GM03348 (cell line): ENCODE measurements at places on chromosomes 7 and 10.

DNA sequence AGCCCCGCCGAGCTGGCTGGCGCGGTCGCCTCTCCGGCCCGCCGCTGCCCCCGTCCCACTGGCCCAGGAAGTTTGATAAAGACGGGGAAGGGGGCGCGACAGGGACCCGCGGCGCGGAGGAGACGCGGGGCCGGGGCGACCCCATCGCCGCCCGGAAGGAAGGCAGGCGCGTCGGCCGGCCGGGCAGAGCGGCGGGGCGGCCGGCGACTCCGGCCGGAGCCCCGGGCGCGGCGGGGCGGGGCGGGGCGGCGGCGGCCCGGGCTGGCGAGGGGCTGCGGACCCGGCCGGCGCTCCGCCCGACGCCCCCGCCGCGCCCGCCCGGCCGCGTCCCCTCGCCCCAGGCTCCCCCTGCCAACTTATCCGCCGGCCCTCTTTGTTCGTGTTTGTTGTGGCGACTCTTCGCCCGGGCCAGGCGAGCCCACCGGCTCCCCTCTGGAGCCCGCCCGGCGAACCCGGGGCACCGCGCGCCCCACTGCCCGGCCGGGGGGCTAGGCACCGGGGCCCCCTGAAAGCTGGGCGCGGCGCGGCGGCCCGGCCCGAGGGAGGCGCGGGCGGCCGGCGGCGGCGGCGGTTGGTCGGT lies 571 bp downstream of the KDM7A start:
- peak; percentile 41 for DNase-seq

DNA sequence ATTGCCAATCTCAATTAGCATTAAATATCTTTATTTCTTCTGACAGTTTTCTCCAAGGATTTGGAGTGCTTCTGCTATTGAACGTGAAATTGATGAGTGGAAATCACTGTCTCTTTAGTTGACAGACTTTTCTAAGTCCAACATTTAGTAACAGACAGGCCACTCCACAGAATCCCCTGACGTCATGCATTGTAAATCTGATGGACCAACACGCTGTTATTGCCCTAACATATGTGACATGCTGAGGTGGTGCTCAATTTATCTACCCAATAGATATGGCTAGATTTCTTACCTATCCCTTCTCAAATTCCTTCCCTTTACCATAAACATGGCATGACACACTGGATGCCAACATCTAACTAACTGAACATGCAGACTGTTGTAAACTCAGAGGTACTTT lies 240.6 kb upstream of the DGKB start:
- no peak for DNase-seq

DNA sequence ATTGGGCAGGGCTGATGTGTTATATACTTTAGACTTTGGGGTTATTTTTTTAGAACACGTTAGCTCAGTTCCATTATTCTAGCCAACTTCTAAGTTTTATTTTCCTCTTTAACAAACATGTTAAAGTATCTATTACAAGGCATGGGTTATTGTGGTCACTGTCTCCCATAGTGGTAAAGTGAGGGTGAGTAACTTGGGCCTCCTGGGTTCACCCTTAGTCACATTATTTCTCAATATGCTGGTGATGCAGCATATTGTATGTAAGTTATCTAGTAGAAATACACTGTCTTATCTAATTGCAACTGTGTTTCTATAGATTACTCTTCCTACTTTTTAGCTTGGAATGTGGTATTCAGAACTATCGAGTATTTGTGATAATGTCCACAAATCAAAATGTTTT lies 65.9 kb downstream of the BBS9 start:
- DNase-seq: peak; percentile 70

- no peak for DNase-seq
Observed at GRCh38 chr10:91589658-91590035, 43.2 kb downstream of the PPP1R3C start.

DNA sequence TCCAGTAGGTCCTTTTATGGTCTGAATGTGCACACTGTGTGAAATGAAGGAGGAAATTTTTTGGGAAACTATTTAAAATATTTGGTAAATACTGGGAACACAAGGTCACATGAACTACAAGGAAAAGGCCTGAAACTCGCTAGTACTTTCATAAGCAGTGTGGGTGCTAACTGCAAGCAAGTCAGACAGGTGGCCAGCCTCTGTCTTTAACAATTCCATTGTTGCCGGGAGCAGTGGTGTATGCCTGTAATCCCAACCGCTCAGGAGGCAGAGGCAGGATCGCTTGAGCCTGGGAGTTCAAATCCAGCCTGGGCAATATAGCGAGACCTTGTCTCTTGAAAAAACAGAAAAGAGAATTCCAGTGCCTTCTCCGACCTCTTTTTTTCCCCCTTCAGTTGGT lies 37.5 kb downstream of the SMURF1 start:
- no peak for DNase-seq
